Muscle of leg (tissue), 16 donors: ENCODE measurements at places on chromosomes 3 and 15. TPM values are rescaled to one million over a fixed set of nuclear protein-coding genes. Genes with fewer than 3 reads are reported as not detected.

GRCh38 chr3:42269647-42270046 lies 3.7 kb upstream of the CCK start:
- no peak overlapping the region for H3K27ac ChIP-seq
- H3K4me3 ChIP-seq: no peak overlapping the region
- no peak for DNase-seq

GRCh38 chr3:30475038-30475808 lies 131.2 kb upstream of the TGFBR2 start:
- no peak overlapping the region for H3K4me3 ChIP-seq
- H3K4me1 ChIP-seq: no peaks in the 10 kb centered on the region
- H3K36me3 ChIP-seq: no peaks in the 10 kb centered on the region
- no peak for DNase-seq
- no peak overlapping the region for H3K27ac ChIP-seq

Gene NANOGP8
- polyA plus RNA-seq: not detected

Gene STARD9
- 19.6 TPM for polyA plus RNA-seq
